ENCODE measurements at places on chromosomes 11 and 22.

GRCh38 chr11:73833067-73833466, 43.6 kb downstream of the COA4 start:
- DNase-seq: no peak

- no peak for DNase-seq
Measured at GRCh38 chr11:6746086-6746618, 25.6 kb downstream of the OR2AG2 start.

DNA sequence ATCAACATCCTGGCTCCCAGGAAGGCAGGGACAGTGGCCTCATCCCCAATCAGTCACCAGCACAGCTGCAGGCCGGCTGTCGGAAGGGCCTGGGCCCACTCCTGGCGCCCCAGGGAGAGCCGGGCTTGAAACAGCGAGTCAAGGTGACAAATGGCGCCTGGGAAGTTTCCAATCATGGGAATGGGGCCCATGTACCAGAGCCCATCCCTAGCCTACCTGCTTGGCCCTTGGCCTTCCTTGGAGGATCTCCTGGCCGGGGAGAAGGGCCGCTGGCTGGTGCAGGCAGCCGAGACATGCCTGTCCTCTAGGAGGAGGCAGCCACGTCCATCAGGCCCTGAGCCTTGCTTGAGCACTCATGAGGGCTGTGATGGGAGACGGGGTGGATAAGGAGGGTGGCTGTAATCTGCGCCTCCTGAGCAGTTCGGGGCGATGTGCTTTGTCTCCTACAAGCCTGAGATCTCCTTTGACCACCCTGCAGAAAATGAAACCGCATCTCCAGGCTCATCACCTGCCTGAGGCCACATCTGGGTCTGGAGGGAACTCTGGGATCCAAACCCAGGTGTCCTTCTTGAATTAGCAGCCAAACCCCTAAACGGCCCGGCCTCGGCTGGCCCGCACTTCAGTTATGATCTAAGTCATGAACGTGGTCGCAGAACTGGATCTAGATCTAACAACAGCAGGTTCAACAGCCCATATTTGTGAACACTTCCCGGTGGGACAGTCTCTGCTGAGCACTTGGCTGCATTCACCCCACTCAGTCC, 862.0 kb downstream of the TBC1D22A start:
- no peak for DNase-seq

DNA sequence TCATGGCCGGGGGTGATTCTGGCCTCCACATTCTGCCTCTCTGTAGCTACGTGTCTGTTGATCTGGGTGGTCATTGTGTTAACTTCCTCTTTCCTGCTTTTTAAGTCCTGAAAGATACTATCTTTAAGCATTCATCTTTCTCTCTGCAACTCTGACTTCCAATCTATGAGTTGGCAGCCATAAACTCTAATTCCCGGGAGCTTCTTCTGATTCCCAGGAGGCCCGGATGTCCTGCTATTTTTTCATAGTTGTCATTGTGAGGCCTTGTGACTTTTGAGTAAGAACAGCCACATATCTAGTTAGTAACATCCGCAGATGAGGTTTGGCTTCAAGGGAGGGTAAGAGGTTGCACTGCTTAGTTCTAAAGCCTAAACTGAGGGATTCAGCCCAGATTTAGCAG, 107.8 kb downstream of the SYN3 start:
- no peak for DNase-seq

DNA sequence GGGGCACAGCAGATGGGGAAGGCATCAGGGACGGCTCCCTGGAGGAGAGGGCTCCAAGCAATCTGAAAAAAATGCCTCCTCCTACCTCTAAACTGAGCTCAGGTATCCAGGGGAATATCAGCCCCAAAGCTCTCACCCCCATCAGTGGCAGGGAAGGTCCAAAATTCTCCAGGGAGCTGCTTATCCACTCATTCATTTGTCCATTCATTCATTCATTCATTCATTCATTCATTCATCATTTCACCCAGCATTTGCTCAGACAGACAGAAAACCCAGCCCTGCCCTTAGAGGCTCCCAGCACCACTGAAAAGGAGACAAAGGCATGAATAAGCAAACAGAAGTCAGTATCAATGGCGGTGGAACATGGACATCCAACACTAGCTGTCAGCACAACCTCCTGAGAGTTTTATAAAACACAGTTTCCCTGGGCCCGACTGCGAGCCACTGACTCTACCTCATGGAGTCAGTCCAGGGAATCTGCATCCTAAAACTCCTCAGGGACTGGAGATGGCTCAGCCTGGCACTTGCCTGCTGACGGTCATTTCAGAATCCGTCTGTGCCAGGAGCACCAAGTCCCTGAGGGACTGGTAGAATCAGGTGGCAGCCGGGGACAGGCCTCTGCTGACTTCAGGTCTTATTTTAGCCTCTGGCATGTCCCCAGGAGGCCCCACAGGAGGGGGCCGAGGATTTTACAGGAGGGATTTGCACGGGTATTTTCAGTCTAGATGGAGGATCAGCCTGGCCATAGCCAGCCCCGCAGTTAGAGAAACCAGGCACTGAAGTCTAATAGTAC, 164.6 kb downstream of the MN1 start:
- DNase-seq: no peak

- DNase-seq: no peak
Measured at GRCh38 chr11:7518811-7519562, 5.2 kb downstream of the PPFIBP2 start.

GRCh38 chr11:129315781-129316579, 59.7 kb upstream of the BARX2 start:
- DNase-seq: peak; percentile 51

DNA sequence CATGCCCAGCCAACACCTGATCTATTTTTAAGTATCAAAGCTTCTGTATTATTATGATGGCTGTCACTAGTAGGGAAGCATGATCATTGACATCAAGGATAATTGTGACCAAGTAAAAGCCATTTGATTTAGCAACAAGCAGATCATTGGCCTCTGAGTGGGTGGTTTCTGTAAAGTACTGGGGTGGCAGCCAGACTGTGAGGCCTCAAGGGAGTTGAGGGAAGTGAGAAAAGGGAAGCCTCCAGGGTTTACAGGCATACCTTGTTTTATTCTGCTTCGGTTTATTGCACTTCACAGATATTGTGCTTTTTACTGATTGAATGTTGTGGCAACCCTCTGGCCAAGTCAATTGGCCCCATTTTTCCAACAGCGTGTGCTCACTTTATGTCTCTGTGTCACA, 60.1 kb downstream of the PRR5L start:
- no peak for DNase-seq

- peak; percentile 41 for DNase-seq
Measured at GRCh38 chr22:22099833-22100812, 117.5 kb upstream of the TOP3B start.

DNA sequence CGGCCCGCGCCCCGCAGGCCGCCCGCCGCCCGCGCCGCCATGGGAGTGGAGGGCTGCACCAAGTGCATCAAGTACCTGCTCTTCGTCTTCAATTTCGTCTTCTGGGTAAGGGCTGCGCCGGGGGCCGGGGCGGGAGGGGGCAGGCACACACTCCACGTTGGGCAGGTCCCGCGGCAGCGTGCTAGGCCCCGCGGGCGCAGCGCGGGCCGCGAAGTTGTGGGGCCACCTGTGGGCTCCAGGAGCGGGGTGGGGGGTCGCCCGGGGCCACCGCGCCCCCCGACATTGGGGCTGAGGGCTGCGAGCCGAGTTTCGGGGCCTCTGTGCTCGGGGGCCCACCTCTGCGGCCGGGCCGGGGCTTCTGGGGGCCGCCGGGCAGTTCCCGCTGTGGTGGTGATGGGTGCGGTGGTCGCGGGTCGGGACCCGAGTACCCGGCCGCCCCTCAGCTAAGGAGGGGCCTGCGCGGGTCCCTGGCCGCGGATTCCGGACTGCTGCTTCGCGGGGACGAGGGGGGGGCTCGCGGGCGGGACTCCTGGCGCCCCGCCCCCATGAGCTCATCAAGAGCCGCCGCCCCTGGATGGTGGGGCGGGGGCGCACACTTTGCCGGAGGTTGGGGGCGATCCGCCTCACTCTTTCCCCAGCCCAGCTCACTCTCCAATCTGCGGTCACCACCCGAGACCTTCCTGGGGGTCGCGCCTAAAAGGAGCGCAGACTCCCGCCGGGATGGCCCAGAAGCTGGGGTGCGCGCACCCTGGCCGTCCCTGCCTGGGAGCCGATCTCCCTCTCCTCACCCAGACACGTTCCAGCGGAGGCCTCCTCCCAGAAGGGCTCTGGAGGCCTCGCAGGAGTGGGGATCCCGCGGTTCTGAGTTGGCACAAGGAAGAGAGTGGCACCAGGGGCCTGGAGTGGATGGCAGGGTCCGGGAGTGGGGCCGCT, 667 bp downstream of the CD81 start:
- peak; percentile 65 for DNase-seq

- DNase-seq: no peak
Measured at GRCh38 chr22:30481711-30482110, 9.9 kb upstream of the SEC14L3 start.

GRCh38 chr11:124961972-124962609, 8.1 kb downstream of the CCDC15 start:
- DNase-seq: no peak

DNA sequence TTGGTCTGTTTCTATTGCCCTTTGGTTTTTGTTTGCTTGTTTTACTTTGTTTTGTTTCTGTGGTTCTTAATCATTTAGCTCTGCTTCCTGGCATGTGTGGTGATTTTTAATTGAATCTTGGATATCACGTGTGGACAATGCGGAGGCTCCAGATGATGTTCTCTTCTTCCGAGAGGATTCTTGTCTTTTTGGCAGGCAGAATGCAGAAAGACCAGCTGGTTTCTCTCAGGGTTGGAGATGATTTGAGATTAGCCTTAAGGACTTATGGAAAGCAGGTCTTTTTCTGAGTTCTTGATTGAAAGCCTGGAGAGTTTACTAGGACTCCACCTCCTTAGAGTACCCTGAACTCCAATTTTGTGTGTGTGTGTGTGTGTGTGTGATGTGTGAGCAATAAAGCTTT, 21.0 kb upstream of the ANO1 start:
- no peak for DNase-seq

- DNase-seq: peak; percentile 92
Measured at GRCh38 chr11:727859-728748, 19.2 kb upstream of the TALDO1 start.

DNA sequence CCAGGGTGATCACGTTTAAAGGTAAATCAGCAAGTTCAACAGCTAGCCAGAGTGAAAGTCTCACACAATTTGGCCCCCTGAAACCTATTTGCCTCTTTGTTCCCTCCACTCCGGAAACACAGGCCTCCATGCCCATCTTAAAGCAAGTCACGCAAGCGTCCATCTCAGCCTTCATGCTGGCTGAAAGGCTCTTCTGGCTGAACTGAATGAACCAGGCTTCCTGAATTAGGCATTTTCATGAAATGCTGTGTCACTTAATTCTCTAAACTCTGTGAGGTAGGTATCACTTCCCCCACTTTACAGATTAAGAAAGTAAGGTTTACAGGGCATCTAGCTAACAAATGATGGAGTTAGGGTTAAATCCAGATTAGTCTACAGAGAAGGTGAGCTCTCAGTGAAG, 1.4 kb downstream of the SLC25A17 start:
- DNase-seq: no peak

All from WTC11 (cell line).